ENCODE measurements at places on chromosomes 16 and 17.

- no peak for DNase-seq
These were observed 2.1 kb downstream of the TRAF4 start for GRCh38 chr17:28745786-28746411.

DNA sequence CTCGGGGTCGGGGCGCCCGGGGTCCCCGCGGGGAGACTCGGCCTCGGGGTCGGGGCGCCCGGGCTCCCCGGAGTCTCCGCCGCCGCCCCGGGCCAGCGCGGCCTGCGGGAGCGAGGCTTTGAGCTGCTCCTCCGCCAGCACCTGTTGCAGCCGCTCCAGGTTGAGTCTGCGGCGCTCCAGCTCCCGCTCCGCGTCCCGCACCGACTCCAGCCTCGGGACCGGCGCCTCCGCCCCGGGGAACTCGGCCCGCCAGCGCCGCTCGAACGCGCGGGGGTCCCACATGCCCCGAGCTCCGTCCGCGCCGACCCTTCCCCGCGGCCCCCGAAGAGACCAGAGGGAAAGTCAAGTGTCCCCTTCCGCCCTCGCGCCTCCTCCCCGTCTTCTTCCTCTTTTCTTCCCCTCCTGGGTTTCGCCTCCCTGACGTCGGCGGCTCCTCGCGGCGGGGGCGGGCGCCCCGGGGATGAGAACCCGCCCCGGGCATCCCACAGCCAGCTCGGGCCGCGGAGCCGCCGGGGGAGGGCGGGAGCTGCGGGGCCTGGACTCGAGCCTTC is 40.8 kb upstream of the BHLHA9 start:
- no peak for DNase-seq

DNA sequence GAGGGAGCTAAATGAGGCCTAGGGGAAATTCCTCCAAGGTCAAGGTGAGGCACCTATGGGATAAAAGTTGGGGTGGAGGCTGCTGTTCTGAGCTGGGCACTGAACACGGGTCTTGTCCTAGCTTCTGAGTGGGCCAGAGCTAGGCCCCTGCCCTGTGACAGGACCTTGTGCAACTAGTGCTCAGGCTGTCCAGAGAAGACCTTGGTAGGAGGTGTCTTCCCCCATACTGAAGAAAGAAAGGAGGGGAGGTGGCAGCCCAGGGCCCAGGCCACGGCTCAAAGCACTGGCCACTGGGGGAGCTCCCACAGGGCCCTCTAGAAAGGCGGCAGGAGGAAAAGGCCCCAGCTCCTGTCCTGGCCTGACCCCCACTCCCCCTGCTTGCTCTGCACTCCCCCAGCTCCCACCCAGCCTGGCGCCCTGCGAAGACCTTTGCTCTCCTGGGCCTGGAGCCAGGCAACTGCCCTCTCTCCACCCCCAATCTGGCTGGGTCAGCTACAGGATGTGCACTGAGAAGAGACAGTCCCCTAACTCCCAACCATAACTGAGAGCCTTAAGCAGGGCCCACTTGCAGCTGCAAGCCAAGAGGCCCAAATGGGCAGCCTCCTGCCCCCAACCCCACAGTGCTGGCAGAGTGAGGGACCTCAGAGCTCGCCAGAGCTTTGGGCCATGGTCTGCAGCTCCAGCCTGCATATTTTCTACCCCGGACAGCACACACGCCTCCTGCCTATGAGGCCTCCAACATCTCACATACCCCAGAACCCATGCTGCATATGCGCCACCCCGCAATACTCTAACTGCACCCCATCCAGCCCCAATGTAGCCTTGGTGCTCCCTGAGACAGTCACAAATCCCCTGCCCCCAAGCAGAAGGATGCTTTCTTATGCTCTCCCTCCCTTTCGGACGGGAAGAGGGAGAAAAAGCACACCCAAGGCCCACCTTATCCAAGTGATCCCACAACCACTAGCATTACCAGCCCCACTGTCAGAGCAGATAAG is 15.3 kb downstream of the HSD11B2 start:
- DNase-seq, result no peak

- DNase-seq, result peak; percentile 93
These were observed 5.1 kb downstream of the RHBDF1 start for GRCh38 chr16:67183-67791.

DNA sequence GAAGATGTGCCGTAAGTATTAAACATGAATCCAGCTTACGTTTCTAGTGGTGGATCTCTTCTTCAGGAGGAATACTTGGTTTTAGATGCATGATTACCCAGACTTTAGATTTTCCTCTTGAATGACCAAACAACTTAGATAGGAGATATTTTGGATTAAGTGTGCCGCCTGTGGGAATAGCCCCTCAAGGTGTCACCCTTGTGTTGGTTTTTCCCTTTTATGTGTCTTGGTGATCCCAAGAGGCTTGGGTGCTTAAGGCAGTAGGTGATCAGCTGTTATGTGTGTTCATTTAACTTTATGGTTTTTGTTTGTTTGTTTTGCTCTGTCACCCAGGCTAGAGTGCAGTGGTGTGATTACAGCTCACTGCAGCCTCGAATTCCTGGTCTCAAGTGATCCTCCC is 115.1 kb downstream of the PPM1E start:
- DNase-seq, result no peak

DNA sequence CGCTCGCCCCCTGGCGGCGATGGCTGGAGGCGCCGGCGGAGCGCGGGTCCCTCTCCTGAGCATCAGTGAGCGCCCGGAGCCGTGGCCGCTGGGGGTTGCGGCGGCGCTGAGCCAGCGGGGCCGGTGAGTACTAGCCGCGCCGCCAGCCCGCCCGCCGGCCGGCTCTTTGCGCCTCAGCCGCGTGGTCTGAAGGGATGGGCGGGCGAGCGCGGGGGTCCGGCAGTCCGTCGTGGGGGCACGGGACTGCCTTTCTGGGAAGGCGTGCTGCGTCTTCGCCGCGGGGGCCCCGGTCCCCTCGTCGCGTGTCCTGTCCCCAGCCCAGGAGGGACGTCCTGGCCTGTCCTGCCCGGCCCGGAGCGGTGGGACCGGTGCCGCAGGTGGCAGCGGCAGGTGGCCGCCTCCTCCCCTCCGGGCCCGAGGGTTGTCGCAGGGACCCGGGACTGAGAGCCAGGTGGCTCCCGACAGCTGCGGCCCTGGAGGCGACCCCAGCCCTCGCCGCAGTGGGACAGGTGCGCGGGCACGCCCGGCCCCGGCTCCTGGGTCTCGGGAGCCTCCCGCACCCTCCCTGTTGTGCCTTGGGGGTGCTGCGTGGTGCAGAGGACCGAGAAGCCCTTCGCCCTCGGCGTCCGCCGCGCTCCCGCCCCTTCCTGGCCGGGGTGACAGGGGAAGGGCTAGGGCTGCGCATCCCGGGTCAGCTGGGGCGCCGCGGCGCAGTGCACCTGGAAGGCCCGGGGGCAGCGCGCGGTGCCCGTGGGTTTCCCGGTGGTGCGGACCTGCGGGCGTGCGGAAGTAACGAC is at the start of gene SPECC1:
SPECC1 (plus strand) TSS at position 58 of the 797 bp plus-strand sequence. CDS start 87,293 bp downstream, outside the sequence.
- DNase-seq, result peak; percentile 69

DNA sequence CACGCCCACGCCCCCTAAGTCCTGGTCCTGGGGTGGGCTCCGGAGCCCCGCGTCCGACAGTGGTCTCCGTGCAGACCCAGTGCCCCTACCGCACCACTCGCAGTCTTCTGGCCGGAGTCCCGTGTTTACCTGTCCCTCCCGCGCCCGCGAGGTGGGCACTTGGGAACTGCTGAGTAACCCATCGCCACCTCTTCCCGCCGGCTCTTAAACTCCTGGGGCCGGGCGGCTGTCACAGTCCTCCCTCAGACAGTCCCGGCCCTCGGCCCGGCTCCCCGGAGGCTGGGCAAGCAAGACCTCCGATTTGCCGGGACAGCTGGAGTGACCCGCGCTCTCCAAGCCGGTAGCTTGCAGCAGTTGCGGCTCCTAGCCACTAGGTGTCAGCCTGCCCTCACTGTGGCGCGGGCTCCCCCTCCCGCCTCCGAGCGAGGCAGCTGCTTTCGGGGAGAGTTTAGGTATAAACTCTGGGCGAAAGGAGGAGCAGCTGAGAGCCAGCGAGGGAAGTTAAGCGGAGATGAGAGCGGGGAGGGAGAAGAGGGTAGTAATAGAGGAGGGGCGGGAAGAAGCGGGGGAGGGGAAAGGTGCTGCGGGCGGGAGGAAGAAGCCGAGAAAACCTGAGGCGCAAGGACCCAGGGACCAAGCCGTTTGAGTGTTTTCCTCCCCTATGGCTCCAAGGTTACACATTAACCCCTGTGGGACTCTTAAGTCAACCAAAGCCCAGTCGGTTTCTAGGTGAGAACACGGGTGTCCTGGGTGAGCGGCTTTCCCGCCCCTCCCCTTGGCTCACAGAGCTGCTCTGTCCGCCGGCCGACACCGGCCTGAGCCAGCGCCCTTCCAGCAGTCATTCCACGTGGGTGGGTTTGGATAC is 826 bp upstream of the TLCD1 start:
- peak; percentile 84 for DNase-seq

- DNase-seq, result no peak
These were observed 87.4 kb downstream of the ANKRD11 start for GRCh38 chr16:89402962-89403361.

DNA sequence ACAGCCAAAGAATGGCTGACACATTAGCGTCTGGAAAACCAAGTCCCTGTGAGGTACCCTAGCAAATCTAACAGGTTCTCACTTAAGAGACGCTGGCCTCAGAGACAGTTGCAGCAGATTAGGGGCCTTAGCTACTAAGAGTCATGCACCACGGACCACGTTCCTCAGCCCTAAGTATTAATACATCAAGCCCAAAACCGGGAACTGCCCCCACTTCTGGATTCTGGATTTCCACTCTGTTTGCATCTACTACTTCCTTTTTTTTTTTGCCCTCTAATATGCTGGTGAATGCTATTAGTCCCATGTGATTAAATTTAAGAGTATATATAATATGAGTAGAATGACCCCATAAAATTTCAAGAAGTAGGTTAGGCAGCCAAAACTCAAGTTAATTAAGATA is 775 bp upstream of the TERB1 start:
- DNase-seq, result no peak

GRCh38 chr16:1150511-1150982 is 2.4 kb upstream of the CACNA1H start:
- DNase-seq, result no peak

- peak; percentile 66 for DNase-seq
These were observed 439 bp downstream of the TRIM25 start for GRCh38 chr17:56913353-56913866.

GRCh38 chr17:39527220-39527813 is 66.0 kb downstream of the CDK12 start:
- peak; percentile 49 for DNase-seq

DNA sequence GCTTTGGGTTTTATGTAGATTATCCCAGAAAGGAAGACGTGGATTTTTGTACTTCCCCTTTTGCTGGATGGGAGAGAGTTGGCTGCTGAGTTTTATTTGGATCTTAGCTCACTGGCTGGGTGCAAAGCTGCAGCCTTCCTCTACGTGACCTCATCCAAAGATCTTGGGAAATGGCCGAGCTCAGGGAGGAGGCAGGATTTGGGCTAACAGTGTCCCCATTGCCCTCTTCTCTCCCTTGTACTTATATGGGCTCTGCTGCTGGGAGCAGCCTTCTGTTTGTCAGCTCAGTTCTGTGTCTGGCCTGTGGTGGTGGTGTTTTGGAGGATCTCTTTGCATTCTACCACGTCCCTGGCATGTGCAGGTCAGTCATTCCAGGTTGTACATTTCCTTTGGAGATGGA is 2.0 kb downstream of the AOC3 start:
- DNase-seq, result no peak

GRCh38 chr17:1916316-1916715 is 86.5 kb downstream of the RPA1 start:
- no peak for DNase-seq

GRCh38 chr17:76384987-76385891 is 830 bp downstream of the SPHK1 start:
- no peak for DNase-seq

- peak; percentile 14 for DNase-seq
These were observed 220.3 kb upstream of the MON1B start for GRCh38 chr16:76970745-76971099.

DNA sequence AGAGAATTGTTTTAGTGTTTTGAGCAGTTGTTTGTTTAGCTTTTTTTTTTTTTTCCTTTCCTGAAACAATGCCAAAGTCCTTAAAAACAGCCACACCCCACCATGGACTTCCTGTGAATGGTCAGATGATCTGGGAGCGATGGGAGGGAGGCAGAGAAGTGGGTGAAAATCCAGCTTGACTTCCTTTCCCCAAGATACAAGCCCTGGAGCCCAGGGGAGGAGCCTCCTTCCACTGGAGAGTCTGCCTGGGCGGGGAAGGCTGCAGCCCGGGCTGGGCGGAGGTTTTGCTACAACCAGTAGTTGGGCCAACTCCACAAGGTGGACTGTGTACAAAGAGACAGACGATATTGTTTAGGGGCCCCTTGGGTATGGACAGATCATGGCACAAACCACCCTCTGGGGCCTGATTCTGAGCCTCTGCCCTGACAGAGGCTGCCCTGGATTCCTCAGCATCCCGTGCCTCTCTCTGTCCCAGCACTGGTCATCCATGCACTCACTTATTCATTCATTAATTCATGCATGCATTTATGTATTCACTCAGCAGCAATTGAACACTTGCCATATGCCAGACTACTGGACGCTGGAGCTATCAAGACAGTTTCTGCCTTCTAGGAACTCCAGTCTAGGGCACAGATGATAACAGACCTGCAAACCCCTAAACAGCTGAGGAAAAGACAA is 29.8 kb downstream of the WSB1 start:
- no peak for DNase-seq

- no peak for DNase-seq
These were observed 95.4 kb downstream of the MRM1 start for GRCh38 chr17:36696805-36697204.

GRCh38 chr17:63911657-63912100 is 621 bp upstream of the CSHL1 start:
- DNase-seq, result no peak

- DNase-seq, result no peak
These were observed 285.4 kb downstream of the SHISA9 start for GRCh38 chr16:13186813-13187212.

GRCh38 chr17:48502312-48502711 is 28.5 kb downstream of the HOXB1 start:
- no peak for DNase-seq

- no peak for DNase-seq
These were observed 43.3 kb downstream of the POLR3K start for GRCh38 chr16:9903-10665.

DNA sequence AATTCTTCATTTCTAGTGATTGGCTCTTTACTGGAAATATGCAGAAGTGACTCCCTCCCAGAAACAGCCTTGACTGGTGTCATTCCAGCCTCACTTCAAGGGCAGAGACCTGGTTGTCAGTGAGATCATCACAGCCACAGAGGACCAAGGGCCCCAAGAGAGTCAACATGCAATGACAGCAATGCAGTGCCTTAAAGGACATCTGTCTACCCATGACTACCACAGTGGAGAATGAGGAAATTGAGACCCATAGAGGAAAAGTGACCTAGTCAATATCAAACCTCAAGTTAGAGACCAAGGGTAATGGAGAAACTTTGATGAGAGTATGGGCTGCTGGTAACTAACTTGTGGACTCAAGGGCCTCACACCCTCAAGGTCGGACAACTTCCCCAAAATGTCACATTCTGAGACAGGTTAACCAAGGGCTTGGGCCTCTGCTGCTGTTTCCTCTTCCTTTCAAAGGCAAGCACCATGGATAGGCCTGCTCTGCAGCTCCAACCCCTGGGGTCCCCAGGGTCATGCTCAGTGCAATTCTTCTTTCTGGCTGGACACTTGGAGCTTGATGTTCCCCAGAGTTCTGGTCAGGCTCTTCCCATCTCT is 11.3 kb downstream of the NOG start:
- no peak for DNase-seq
